ENCODE measurements at places on chromosomes 3 and 15.

DNA sequence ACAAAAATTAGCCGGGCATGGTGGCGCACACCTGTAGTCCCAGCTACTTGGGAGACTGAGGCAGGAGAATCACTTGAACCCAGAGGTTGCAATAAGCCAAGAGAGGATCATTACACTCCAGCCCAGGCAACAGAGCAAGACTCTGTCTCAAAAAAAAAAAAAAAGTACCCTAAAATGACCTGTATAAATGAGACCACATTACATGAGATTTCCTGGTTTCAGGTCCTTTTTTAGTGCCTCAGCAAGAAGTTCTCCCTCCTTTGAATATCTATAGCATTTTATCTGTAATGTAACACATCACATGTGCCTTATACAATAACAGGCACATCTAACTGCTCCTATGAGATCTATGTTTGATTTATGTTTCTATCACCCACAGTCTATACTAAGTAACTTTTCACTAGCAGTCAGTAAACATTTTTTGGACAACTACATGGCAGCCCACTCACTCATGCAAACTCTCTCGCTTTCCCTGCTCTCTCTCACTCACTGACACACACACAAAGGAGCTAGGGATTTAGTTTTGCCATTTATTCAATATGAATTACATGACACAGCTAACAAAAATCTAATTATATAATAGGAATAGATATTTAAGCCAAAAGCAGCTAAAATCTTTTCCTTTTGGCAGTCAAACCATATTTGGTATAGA lies 34.1 kb downstream of the ADAM10 start:
- DNase-seq: no peak

- no peak for DNase-seq
Observed at GRCh38 chr3:14552041-14552648, 12.0 kb upstream of the GRIP2 start.

GRCh38 chr15:101024073-101024695 lies 105.0 kb downstream of the LRRK1 start:
- DNase-seq: no peak

GRCh38 chr3:122006267-122006666 lies 15.8 kb downstream of the ILDR1 start:
- DNase-seq: no peak

- DNase-seq: no peak
Observed at GRCh38 chr3:40582401-40583027, 57.8 kb downstream of the ZNF621 start.

GRCh38 chr15:98322581-98322980 lies 325.8 kb upstream of the IGF1R start:
- no peak for DNase-seq

GRCh38 chr3:139588450-139588849 lies 48.9 kb upstream of the RBP1 start:
- DNase-seq: no peak

- DNase-seq: no peak
Observed at GRCh38 chr3:16474216-16474615, 39.3 kb downstream of the RFTN1 start.

DNA sequence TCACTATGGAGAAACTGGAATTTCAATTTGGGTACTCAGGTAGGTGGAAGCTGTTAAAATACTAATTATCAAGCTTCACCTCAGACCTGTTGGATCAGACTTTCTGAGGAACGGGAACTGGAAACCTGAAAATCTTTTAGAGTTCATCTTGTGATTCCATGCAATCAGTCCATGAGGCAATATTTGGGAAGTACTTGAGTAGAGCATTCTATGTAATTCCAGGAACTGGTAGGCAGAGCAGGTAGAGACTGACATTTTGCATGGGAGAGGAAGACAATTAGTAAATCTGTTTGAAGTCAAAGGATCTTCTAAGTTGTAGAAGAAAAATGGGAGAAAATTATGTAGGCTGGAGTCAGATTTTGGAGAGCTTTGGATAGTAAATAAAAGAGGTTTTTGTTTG lies 43.1 kb downstream of the FGF7 start:
- no peak for DNase-seq

DNA sequence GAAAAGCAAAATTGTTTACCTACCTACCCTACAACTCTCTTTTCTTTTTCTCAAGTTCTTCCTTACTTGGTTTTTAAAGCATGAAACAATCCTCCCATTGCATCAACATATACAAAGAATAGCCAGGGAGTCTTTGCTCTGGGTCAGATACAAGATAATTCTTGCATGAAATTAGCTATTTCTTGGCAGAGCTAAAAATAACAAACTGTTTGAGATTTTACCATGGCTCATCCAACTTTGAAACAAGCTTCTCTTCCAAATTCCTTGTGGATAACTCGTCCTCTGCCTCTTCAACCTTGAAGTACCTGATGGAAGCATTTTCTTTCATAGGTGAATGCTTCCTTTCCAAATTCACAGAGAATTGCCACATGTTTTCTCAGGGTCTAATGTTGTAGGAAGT lies 9.2 kb upstream of the CBLB start:
- no peak for DNase-seq

DNA sequence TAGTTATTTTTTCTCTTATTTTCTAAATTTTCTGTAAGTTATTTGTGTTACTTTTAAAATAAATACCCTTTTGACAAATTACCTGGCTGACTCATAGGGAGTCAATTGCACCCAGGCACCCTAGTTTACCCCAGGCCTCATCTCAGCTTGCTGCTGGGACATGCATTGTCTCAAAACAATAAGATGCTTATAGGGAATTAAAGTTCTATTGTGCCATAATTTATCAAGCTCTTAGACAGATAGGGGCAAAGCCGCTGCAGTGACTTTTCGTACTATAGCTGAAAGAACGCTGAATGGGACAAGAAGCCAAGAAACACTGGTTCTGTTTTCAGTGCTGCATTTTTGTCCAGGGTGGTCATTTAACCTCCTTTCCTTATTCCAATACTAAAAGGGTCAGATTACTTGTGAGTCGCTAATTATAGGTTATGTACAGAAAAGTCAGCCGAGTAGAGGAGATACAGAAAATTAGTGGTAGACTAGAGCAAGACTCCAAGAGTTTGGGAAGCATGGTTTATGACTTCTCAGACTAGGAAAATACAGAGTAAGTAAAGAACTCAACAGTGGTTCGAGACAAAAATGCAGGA lies 50.3 kb downstream of the EXD1 start:
- no peak for DNase-seq

- DNase-seq: no peak
Observed at GRCh38 chr15:100093211-100094126, 248.3 kb downstream of the ADAMTS17 start.

GRCh38 chr3:140593766-140594165 lies 84.1 kb upstream of the TRIM42 start:
- DNase-seq: no peak

- DNase-seq: no peak
Observed at GRCh38 chr3:115388811-115389210, 234.5 kb upstream of the GAP43 start.

DNA sequence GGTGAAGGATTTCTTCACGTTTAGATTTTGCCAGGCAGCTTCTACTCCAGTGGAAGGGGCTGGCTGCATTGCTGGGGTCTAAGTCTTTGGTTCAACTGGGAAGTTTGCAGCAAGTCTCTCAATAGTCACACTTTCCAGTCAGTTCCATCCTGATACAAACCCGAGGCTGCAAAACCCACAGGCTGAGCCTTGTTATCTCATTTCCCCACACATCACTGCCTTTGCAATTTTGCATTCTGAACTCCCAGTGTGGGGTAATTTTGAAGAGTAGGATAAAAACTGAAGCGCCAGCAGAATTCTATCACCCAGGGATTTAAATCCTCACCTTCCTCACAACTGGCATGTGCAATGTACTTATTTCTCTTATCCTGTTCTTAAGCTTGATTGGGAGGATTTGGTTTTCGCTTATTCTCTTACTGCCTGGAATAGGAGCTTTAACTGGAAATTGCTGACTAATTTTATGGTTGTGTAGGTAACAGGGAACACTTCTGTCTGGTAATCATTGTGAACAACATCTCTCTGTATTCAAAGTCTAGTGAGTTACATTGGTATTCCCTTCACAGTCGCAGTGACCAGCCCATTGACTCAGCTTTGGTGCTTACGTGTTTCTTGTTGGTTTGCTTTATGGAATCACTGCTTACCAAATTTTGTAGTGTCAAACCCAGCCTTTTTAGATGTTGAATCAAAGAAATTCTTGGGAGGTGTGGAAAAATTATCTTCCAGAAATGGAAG lies 142.0 kb upstream of the TOPAZ1 start:
- no peak for DNase-seq

- DNase-seq: no peak
Observed at GRCh38 chr15:75720787-75721479, 8.3 kb upstream of the CSPG4 start.

- DNase-seq: no peak
Observed at GRCh38 chr15:89436560-89437311, 59.6 kb downstream of the RHCG start.

- DNase-seq: no peak
Observed at GRCh38 chr3:127237835-127238234, 44.9 kb downstream of the PRR23E start.

Measured in SK-N-MC (cell line).